ENCODE measurements at places on chromosomes 12 and 14.

- no peak for DNase-seq
These were observed 131.8 kb upstream of the EEA1 start for GRCh38 chr12:93060666-93061472.

DNA sequence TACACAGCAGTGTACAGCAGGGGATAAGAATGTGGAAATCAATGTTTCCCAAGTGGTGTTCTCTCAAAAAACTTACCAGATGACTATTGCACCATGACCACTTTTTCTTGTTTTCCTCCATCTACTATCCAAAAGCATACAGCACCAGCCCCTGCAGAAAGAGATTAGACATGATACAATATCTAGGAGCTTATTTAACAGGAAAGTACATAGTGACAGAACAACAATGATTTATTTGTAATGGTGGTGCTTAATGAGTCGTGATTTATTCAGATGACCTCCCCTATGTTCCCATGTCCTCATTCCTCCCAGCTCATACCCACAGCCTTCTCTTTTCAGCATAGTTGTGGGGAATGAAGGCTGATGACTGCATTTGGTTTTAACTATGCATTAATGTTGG is 413.6 kb downstream of the BTG1 start:
- no peak for DNase-seq

- DNase-seq, result no peak
These were observed 126.1 kb downstream of the FIGNL2 start for GRCh38 chr12:51722431-51722830.

DNA sequence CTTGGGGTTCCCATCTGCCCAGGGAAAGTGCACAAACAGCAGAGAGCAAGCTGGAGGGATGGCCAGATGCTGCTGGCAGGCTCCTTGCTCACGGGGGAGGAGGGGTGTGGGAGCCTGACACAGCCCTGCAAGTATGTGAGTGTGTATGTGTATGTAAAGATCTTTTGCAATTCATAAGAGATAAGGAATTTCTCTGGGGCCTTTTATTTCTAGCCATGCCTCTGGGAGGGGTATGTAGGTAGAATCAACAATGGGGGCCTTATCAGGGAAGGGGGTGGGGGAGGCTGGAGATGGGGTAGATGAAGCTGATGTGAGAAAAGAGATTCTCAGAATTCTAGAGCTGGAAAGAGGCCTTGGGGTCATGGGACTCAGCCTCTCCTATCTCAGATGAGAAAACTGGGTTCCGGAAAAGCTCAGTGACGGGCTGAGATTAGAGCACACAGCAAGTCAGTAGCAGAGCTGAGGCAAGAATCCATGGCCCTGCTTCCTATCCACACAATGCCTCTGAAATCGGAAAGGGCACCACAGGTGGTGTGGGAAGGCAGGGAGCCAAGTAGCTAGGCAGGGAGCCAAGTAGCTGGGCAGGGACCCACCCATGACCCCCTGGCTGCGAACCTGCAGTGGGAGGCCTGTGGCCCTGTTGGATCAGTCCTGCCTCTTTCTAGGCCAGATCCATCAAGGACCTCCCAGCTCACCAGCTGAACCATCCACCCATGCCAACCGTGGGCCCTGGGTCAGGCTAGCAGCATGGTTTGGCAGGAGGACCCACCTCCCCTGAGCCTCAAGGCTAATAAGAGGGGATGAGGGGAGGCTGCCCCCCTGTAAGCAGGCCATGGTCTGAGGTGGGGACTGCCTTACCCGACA is 54.7 kb downstream of the PLEKHG3 start:
- DNase-seq, result no peak

DNA sequence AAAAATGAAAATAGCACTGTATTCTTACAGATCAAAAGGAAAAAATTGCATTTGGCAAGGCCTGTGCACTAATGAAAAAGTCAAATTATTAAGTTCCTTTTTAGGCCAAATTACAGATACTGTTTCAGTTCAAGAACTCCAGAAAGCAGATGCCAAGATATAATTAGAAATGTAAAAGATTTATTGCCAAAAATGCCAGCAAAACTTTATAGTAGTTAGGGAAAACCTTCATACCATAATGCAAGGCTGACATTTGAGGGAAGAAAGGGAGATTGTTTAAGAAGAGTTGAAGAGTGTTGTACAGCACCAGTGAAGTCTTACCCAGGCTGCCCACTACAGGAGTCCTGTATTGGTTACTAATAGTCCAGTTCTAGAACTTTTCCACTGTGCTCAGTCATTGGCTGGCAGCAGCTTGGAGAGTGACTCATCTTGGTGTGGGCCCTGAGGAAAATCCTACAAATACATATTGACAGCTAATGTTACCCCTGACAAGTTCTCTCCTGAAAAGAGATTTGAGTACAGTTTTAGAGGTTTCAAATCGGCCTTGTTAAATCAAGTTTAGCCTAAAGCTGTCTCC is 600.4 kb downstream of the C12orf50 start:
- no peak for DNase-seq

- no peak for DNase-seq
These were observed 26.6 kb downstream of the GPRC5D start for GRCh38 chr12:12925388-12925787.

DNA sequence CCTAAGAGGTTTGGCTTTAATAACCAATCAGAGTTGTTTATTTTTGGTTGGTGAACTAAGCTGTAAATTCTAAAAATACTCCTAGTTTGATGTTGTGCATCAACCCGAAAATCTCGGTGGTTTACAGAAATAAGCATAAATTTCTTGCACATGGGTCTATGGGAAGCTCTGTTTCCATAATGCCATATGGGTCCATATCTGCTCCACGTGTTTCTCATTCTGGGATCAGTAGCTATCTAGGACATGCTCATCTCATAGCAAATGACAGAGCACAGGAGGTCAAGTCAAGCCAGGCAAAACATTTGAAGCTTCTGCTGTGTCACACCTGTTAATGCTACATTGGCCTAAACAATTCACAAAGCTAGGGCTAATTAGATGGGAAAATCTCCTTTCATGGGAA is 23.1 kb downstream of the NUP37 start:
- DNase-seq, result no peak

DNA sequence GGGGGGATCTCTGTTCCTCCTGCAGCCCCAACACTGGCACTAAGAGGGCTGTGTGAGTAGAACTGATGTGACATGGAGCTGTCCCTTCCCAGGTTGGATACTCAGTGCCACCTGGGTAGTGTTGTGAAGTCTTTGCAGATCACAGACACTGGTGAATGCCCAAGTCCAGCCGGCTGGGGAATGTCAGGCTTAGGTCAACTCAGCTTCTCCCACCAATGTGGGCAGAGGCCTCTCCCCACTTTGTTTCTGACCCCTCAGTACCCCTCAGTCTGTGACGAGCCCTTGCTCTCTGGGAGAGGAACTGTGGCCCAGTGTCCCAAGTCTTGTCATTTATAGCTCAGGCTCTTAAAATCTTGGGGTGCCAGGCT is 11.3 kb downstream of the SLC25A29 start:
- no peak for DNase-seq

- DNase-seq, result no peak
These were observed 27.5 kb downstream of the CCDC91 start for GRCh38 chr12:28217805-28218204.

- no peak for DNase-seq
These were observed 1.6 kb upstream of the SLC6A13 start for GRCh38 chr12:264269-264668.

- no peak for DNase-seq
These were observed 13.7 kb downstream of the KRT72 start for GRCh38 chr12:52587563-52587962.

DNA sequence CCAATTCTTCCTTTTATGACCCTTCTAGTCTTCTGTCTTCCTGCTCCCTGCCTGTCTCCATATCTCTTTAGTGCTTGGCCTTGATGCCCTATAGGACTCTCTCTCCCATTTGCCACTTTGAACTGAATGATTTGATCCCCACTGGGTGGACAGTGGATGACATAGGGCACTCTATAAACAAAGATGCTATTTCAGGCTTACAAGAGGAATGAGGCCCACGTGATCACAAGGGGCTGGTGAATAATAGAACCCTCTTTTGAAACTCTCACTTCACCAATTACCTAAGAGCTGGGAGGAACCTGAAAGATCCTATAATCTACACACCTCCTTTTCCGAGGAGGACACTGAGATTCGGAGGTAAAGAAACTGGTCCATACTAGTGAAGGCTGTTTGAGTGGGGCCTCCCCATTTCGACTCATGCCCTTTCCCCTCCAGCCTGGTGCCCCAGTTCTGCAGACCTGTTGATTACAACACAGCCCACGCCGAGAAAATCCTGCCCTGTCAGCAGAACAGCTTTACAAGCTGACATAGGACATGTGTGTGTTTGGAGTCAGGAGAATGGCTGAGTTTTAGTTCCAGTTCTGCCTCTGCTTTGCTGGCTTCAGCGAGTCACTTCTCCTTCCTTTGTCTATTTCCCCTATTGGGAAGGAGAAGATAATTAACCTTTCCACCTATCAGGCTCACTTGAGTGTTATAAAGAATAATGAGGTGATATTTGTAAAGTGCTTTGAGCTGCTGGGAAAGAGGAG is 400.3 kb downstream of the ZFP36L1 start:
- DNase-seq, result no peak

DNA sequence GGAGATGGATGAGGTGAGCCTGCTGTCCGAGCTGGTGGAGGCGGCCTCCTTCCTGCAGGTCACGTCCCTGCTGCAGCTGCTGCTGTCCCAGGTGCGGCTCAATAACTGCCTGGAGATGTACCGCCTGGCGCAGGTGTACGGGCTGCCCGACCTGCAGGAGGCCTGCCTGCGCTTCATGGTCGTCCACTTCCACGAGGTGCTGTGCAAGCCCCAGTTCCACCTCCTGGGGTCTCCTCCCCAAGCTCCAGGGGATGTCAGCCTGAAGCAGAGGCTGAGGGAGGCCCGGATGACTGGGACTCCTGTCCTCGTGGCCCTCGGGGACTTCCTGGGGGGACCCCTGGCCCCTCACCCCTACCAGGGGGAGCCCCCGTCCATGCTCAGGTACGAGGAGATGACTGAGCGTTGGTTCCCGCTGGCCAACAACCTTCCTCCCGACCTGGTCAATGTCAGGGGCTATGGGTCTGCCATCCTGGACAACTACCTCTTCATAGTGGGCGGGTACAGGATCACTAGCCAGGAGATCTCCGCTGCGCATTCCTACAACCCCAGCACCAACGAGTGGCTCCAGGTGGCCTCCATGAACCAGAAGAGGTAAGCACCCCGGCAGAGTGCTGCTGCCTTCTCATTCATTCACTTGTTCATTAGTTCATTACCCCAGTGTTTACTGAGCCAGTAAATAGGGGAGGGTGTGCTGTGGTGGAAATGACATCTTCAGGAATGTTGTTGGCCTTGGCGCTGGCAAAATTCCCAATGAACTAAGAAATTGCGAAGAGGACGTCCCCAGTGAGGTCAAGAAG is 774 bp upstream of the MANSC4 start:
- peak; percentile 13 for DNase-seq

DNA sequence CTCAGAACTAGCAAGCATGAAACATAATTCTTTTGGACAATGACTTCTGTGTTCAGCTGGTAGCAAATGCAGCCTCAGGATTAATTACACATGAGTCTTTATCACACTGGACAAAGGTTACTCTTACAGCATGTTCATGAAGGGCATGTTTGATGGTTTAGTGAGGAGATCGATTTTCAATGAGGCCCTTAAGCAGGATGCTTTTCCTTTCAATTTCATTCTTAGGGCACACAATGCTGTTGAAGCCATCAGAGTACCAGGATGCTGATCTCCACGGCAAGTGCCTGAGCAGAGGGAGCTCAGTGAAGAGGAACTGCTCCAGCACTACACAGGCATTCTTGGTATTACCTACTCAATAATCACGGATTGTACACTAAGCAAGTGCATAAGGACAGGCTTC is 542.0 kb downstream of the SNAPC1 start:
- no peak for DNase-seq

- no peak for DNase-seq
These were observed 18.0 kb upstream of the APPL2 start for GRCh38 chr12:105253866-105254513.
